Fibroblast of lung (primary cell): ENCODE measurements at places on chromosomes 2 and 18. TPM values are rescaled to one million over a fixed set of nuclear protein-coding genes. Genes with fewer than 3 reads are reported as not detected.

- no peak overlapping the region for H3K27ac ChIP-seq
- no peaks in the 10 kb centered on the region for H3K36me3 ChIP-seq
- H3K4me1 ChIP-seq = no peaks in the 10 kb centered on the region
- no peak for DNase-seq
Observed at GRCh38 chr2:72036595-72036994, 111.1 kb downstream of the CYP26B1 start.

- DNase-seq = no peak
- no peak overlapping the region for H3K27ac ChIP-seq
- no peaks in the 10 kb centered on the region for H3K36me3 ChIP-seq
Observed at GRCh38 chr2:190571686-190572085, 37.2 kb upstream of the NEMP2 start.

DNA sequence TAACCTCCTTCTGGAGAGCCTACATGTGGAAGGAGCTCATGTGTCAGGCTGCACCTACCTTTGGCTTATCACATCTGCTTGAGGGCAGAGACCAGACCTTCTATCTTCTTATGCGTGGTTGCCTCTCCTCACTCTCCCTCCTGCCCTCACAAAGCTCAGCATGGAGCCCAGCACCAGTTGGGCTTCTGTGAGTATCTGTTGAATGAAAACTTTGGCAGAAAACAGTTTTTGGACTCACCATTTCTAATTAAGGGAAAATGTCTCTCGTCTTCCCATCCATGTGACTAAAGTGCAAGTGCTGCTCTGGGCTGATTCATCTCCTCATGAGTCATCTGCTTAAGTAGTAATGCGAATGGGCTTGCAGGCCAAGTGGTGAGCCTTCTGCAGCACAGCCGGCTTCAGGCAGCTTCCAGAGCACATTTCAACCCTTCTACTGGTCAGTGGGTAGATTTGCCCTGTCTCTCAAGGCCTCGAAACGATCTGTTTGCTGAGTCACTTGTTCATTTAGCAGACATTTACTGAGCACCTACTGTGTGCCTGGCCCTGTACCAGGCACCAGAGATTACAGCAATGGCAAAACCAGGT is 102.6 kb downstream of the VSNL1 start:
- peak overlapping the region; percentile 80 for H3K27ac ChIP-seq
- peaks cover 22% of the 10 kb centered on the region for H3K4me1 ChIP-seq
- no peaks in the 10 kb centered on the region for H3K27me3 ChIP-seq

The PIKFYVE gene
- 33.6 and 40.1 TPM in 2 replicates for total RNA-seq

The FOXD4L1 gene
- total RNA-seq = 0.17 and 0.26 TPM in 2 replicates

- no peak for DNase-seq
- no peaks in the 10 kb centered on the region for H3K36me3 ChIP-seq
- H3K27me3 ChIP-seq = no peaks in the 10 kb centered on the region
- no peak overlapping the region for H3K4me3 ChIP-seq
- H3K27ac ChIP-seq = no peak overlapping the region
Observed at GRCh38 chr2:209592106-209592505, 168.3 kb downstream of the MAP2 start.
